ENCODE measurements at places on chromosomes 2 and 18. TPM values are rescaled to one million over a fixed set of nuclear protein-coding genes. Genes with fewer than 3 reads are reported as not detected.

Gene DYNAP
- not detected for total RNA-seq

Gene POLR1B
- total RNA-seq: 26.2 TPM

Gene MEP1B
- 0.05 TPM for total RNA-seq

Gene DPYSL5
- 3.7 TPM for total RNA-seq

Gene CPS1
- total RNA-seq: 12.6 TPM

Gene MC5R
- not detected for total RNA-seq

Gene NAT8
- total RNA-seq: not detected

Gene LINC00305
- not detected for total RNA-seq

Gene SAG
- not detected for total RNA-seq

Gene CNTNAP5
- not detected for total RNA-seq

Gene TUBA3E
- total RNA-seq: 6.3 TPM

Gene LCLAT1
- total RNA-seq: 15.4 TPM

Gene CCDC150
- total RNA-seq: 4.7 TPM

Gene TRIM43
- 0.07 TPM for total RNA-seq

Data from A549 treated with dexamethasone at 1 μM for 4 hours (cell line).